Left lung (tissue), 14 donors: ENCODE measurements at places on chromosomes 2 and 18. TPM values are rescaled to one million over a fixed set of nuclear protein-coding genes. Genes with fewer than 3 reads are reported as not detected.

DNA sequence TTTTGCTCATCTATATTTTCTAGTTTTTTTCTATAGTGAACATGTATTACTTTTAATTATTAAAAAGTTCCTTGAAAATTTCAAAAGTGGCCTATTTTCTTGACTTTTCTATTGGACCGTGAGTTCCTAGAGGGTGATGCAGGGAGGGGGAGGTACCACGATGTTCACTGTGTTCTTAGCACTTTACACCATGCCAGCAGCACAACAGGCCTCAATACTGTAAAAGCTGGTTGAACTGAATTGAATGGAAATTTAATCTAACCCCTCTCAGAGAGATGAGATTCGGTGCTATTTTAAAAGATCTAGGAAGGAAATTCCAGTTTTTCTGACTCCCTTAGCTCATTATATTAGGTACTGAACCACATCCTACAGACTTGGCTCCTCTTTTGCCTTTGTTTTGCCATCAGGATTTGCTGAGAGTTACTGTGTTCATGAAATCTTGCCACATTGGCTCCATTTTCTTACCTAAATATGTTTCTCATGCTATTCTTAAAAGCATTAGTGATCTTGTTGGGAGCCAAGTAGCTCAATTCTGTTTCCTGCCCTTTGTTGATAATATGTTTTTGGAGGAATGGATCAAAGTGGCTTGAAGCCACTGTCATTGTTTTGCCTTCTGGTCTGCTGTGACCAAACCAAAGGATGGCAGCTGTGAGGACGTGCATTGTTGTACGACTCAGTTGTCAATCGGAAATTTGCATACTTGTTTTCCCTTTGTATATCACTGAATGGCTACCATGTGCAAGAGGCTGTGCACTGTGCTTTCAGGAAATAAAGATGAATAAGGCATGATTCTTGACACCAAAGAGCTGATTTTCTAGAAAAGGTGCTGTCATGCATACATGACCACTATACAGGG lies 25.3 kb downstream of the MYO1B start:
- DNase-seq = no peak
- no peaks in the 10 kb centered on the region for H3K27me3 ChIP-seq
- H3K27ac ChIP-seq = no peak overlapping the region
- no peaks in the 10 kb centered on the region for H3K36me3 ChIP-seq
- peaks cover 21% of the 10 kb centered on the region for H3K4me1 ChIP-seq

GRCh38 chr2:72095364-72095763 lies 52.3 kb downstream of the CYP26B1 start:
- H3K27ac ChIP-seq = no peak overlapping the region
- DNase-seq = no peak
- no peaks in the 10 kb centered on the region for H3K36me3 ChIP-seq
- no peak overlapping the region for H3K4me3 ChIP-seq

GRCh38 chr18:27789406-27789805 lies 387.5 kb downstream of the CDH2 start:
- no peaks in the 10 kb centered on the region for H3K27me3 ChIP-seq
- H3K4me3 ChIP-seq = no peak overlapping the region
- H3K36me3 ChIP-seq = no peaks in the 10 kb centered on the region
- no peak overlapping the region for H3K27ac ChIP-seq

- H3K27me3 ChIP-seq = no peaks in the 10 kb centered on the region
- H3K4me1 ChIP-seq = no peaks in the 10 kb centered on the region
- H3K4me3 ChIP-seq = no peak overlapping the region
- no peaks in the 10 kb centered on the region for H3K36me3 ChIP-seq
These were observed 1108.1 kb upstream of the CHAC2 start for GRCh38 chr2:52659546-52659945.

The SEMA4C gene
- 25.9 TPM for total RNA-seq

The ANKRD36 gene
- total RNA-seq = 18.5 TPM

The EHBP1 gene
- 37.4 TPM for total RNA-seq

The SLC23A3 gene
- 3.8 TPM for total RNA-seq
